Smooth muscle cell of the brain vasculature (primary cell): ENCODE measurements at places on chromosomes 7 and 10.

GRCh38 chr7:127586346-127586745 lies 950 bp upstream of the GCC1 start:
- no peak for DNase-seq

DNA sequence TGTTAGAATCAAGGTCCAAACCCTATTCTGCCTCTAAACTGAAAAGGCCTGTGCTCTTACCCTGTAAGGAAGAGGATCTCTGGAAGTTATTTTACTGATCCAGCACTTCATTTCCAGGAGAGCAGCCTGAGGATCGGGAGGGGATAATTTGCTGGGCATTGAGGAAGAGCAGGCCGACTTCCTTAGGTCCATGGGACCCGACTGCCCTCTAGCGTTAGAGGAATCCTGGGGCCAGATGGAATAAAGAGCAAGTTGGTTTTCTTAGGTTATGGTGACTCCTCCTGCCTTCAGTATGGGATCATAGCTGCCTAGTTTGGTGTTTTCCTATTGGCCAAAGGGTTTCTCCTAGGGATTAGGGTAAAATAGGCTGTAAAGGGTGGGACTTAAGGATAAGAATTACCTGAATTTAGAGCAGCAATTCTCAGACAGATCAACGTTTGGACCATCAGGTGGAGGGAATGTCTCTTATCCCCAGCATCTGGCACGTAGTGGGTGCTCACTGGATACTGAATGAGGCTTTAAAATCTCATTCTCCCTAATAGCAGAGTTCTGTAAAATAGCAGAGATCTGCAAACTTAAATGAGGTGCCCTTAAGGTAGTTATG lies 40.0 kb upstream of the SORBS1 start:
- DNase-seq = peak; percentile 79

DNA sequence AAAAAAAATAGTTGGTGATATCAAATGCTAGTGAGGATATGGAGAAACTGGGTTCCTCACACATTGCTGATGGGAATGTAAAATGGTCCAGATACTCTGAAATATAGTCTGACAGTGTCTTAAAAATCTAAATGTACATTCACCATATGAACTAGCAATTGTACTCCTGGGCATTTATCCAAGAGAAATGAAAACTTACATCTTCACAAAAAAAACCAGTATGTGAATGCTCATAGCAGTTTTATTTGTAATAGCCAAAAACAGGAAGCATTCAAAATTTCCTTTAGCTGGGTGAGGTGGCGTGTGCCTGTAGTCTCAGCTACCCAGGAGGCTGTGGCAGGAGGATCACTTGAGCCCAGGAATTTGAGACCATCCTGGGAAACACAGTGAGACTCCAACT lies 2.1 kb upstream of the SSC4D start:
- no peak for DNase-seq

DNA sequence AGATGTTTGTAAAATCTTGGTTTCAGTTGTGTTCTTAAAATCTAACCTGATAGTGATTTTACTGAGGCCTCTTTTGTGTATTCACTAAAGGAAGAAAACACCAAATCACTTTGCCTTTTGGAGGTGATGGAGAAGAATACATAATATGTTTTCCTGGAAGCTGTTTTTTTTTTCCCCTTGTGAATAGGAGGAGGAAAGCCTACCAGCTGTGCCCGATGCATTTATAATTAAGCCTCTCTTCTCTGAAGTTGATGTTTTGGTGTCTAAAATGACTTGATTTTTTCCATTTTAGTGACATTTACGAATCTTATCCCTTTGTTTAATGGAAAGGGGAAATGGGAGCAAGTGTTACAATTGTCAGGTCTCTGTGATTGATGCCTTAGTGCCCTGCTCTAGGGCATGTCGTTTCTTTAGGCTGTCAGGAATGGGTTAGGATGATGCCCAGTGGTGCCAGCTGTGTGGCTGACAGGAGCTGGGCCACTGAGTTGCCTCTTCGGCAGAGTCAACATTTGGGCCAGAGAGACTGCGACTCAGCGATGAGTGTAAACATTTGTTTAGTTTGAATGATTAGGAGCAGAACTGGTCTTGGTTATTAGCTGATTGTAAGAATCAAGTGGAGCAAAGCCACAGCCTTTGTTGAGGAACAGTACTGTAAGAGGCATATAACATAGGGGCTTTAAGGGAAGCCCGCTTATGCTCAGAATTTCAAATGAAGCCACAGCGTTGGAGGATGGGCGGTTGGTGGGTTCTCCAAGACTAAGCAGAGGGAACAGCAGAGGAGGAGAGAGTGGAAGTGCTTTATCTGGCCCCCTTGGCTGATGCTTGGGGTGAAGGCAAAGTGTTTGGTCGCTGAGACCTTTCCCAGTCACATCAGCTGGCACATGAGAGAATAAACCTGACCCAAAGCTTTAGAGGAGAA lies 81.6 kb downstream of the CDK14 start:
- no peak for DNase-seq

- DNase-seq = no peak
These were observed 86.4 kb upstream of the JAZF1 start for GRCh38 chr7:28267012-28267411.

GRCh38 chr10:12389154-12389734 lies 39.9 kb downstream of the CAMK1D start:
- DNase-seq = no peak

- DNase-seq = no peak
These were observed 64.2 kb downstream of the CNOT4 start for GRCh38 chr7:135445690-135446089.

- DNase-seq = no peak
These were observed 45.0 kb downstream of the FOXP2 start for GRCh38 chr7:114459574-114459973.

GRCh38 chr7:129896568-129897382 lies 56.0 kb downstream of the UBE2H start:
- DNase-seq = no peak

DNA sequence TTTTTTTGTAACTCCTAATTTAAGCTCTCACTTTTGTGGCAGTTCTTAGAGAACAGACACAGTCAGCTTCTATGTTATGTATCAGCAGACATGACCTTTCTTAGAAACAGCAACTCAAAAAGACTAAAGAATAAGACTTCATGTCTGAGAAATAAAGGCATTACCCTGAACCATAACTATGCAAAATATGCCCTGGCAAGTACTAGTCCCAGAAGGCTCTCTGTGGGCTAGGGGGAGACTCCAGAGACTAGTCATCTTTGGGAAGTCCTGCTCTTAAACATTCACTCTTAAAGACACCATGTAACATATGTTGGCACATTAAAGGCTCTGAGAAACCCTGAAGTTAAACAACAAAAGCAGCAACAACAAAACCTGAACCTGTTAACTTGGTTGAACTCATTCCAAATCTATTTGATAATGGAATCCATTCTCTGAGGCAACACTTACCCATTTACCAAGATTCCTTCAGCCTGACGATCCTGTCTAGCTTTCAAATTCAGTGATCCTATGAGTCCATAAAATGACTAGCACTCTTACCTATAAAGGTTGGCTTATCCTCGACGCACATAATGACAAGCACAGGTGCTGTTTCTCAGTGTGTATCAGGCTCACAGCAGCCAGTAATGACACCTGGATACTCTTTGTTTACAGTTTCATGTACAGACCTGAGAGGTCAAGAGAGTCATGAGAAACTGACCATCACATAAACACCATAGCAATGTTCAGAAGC lies 62.3 kb downstream of the OSBPL3 start:
- no peak for DNase-seq

GRCh38 chr7:43649755-43650274 lies 66.9 kb downstream of the STK17A start:
- no peak for DNase-seq

- no peak for DNase-seq
These were observed 10.4 kb downstream of the TM9SF3 start for GRCh38 chr10:96576277-96576980.

DNA sequence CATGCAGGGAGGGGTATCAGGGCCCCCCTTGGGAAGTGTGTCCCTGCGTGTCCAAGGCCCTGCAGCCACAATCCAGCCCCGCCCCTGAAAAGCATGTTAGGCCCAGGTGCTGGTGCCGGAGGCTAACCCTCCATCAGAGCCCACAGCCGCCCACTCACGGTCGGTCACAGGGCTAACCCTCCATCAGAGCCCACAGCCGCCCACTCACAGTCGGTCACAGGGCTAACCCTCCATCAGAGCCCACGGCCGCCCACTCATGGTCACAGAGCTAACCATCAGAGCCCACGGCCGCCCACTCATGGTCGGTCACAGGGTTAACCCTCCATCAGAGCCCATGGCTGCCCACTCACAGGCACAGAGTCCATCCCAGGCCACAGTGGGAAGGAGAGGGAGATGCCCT lies 426.0 kb downstream of the DNAJB6 start:
- DNase-seq = no peak

- no peak for DNase-seq
These were observed 22.4 kb upstream of the CRYGN start for GRCh38 chr7:151462306-151462779.

GRCh38 chr7:104984585-104985258 lies 29.3 kb upstream of the KMT2E start:
- no peak for DNase-seq

- no peak for DNase-seq
These were observed 72.7 kb upstream of the SEC61G start for GRCh38 chr7:54831644-54832095.

DNA sequence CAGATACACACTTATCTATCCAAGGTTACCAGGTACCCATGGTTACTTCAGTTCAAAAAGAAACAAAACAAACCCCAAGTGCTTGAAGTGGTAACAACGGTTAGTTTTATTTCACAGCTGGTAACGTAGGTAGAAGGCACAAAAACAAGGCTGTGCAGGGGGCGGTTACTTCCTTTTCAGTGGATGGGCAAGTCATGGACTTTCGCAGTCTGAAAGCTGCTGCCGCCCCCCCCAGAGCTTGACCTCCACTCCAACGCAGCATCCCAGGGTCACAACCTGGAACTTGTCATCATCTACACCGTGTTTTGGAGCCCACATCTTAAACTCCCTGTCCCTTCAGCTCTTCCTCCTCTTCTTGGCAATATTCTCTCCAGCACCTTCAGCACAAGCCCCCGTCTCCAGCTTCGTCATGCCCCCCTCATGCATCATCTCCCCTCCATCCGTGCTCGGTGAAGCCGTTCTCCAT lies 181.2 kb upstream of the ITGB1 start:
- DNase-seq = no peak

DNA sequence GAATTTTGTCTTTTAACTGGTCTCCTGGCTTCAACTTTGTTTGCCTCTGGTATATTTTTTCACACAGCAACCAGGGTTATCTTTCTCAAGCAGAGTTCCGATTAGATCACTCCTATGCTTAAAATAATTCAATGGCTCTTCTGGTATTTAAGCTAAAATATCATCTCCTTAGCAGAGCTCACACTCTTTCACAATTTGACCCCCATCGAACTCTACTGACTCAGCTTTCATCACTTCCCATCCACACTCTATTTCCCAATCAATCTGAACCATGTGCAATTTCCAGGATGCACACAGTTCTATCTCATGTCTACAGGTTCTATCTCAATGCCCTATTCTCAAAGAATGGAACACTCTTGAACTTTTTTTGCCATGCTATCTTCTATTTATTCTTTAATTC lies 809.5 kb downstream of the GRID1 start:
- DNase-seq = no peak

DNA sequence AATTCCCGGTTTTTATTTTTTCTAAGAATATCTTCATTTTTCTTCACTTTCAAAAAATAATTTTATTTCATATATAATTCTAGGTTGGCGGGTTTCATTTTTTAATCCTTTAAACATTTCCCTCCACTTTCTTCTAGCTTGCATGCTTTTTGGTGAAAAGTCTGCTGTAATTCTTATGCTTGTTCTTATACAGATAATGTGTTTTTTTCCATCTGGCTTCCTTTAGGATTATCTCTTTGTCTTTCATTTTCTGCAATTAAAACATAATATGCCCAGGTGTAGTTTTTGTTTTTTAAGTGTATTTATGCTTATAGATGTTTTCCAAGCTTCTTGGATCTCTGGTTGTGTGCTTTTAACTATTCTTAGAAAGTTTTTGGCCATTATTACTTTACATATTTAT lies 341.3 kb upstream of the SEMA3C start:
- no peak for DNase-seq

- DNase-seq = no peak
These were observed 22.2 kb downstream of the CREB5 start for GRCh38 chr7:28434510-28434909.

DNA sequence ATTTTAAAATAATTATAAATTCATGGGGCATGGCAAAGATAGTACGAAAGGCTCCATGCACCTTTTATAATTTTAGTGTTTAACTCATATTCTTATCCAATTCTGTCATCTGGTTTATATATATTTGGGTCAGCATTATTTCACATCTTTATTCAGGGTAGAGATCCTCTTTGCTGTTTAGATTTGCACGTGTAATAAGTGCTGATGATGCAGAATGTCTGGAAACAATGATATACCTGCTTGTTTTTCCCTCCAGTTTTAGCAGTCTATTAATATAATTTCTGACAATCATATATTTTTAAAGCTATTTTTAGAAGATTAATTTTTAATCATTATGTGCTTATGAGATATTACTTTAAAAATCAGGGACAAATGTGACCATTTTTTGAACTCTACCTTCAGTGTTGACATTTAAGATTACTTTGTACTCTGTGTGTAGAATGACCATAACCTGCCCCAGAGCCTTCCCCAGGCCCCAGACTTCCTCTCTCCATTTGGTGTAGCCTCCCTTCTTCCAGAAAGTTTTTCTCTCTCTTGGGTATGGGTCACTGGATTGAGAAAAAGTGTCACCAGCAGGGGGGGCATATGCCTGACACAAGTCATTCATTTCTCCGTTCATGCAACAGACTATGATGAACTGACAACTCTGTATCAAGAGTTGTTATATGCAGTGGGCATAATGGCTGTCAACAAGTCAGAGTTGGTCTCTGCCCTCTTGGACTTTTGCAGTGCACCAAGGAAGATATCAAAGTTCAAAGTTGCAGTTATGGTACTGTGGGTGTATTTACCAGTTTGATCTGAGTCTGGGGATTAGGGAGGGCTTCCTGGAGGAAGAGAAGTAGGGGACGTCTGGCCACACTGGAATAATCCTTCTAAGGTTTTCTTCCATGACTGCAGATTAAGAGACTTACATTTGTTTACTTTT lies 192.6 kb upstream of the CCDC6 start:
- no peak for DNase-seq
